ENCODE measurements at places on chromosomes 11 and 22.

- DNase-seq, result no peak
These were observed 276.6 kb upstream of the CADM1 start for GRCh38 chr11:115780646-115781362.

GRCh38 chr11:88169471-88169870 is 5.8 kb downstream of the RAB38 start:
- DNase-seq, result no peak

GRCh38 chr11:64765291-64765850 is 5.6 kb upstream of the PYGM start:
- no peak for DNase-seq

DNA sequence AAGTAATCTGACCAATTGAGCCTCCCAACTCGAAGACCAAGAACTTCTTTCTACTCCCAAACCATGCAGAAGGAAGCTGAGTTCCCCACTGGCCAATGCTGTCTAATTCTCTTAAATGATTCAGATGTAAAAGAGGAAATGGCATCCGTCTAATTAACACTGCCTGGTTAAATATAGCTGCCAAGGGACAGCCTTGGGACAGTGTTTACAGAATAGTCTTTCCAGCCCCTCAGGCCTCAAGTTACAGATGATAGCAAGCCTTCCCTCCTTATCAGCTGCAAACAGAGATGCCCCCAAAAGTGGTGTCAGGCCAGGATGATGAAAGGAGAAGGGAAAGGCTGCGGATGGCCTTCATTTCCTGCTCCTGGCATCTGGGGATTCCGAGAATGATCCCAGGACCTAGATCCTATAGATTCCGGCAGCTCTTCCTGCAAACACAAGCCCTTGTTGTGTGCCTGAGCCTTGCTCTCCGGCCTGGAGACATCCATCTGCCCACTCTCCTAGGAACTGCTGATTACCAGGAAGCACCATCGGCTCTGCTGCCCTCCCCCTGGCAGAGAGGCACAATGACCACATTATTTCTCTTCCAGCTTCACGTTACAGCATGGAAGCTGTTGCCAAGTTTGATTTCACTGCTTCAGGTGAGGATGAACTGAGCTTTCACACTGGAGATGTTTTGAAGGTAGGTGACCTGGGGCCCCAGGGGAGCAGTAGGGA is 13.5 kb upstream of the TMA7B start:
- no peak for DNase-seq

DNA sequence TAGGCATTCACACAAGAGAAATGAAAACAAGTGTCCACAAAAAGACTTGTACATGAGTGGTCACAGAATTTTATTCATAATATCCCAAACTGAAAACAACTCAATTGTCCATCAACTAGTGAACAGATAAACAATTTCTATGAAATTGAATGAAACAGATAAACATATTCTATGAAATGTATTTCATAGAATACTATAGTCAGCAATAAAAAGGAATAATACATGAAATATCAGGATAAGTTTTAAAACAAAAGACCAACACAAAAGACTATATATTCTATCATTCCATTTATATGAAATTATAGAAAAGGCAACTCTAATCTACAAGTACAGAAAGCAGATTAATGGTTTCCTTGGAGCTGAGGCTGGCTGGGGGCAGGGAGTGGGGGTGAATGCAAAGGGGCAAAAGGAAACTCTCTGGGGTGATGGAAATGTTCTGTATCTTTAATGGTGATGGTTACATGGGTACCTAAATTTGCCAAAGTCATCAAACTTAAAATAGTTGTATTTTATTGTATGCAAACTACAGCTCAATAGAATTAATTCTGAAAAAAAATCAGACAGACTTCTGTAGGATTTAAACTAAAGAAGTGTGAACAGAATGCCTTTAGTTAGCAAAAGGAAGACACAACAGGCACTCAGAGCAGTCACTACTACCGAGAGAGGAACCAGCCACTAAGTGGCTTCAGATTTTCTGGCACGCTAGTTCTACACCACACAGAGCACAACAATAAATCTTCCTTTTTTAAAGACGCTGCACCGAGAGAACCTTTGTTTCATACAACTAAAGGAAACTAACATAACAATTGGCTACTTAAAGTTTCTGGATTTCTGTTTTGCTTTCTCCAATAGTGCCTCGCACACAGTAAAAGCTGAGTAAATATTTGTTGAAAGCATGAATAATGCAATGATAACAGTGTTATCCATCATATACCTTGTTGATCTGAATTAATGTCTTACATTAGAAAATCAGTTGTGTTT is 15.4 kb downstream of the CCDC34 start:
- DNase-seq, result no peak

- no peak for DNase-seq
These were observed 2.9 kb upstream of the RFPL1 start for GRCh38 chr22:29435236-29436136.

GRCh38 chr11:9596926-9597464 is 23.5 kb downstream of the WEE1 start:
- no peak for DNase-seq

- no peak for DNase-seq
These were observed 93.1 kb upstream of the FGF3 start for GRCh38 chr11:69912161-69912910.

- DNase-seq, result no peak
These were observed 10.3 kb downstream of the TRPM5 start for GRCh38 chr11:2434008-2434407.

- no peak for DNase-seq
These were observed 12.9 kb upstream of the EHD1 start for GRCh38 chr11:64891215-64891848.

DNA sequence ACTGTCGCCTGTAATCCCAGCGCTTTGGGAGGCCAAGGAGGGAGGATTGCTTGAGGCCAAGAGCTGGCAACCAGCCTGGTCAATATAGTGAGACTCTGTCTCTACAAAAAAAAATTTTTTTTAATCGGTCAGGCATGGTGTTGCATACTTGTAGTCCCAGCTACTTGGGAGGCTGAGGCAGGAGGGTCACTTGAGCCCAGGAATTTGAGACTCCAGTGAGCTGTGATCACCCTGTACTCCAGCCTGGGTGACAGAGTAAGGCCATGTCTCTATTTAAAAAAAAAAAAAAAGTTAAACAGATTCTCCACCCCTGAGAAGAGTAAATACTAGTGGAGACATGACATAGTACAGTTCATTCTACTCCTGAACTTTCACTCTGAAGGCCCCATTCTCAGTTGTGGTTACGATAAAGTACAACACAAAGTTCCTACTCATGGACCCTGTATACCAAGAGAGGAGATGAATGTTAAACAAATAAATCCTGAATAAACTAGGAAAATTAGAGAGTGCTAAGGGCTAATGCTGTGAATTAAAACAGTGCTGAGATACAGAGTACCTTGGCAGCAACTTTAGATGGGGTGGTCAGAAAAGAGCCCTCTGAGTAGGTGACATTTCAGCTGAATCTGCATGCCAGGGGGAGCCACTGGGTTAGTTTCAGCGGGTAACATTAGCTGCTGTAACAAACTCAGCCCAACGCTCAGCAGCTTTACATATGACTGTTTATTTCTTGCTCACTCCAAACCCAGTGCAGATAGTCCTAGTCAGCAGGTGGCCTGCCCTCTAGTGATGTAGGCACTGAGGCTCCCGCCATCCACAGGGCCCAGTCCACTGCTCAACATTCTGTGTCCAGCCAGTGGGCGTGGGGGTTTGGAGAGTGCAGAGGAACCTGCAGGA is 75.1 kb downstream of the DBX1 start:
- no peak for DNase-seq

GRCh38 chr11:23947883-23948282 is 549.0 kb upstream of the LUZP2 start:
- DNase-seq, result no peak

- peak; percentile 58 for DNase-seq
These were observed at the start of gene SGSM1 for GRCh38 chr22:24805790-24806662. TSS of gene SGSM1 (plus strand) at chr22:24806211. CDS start at chr22:24806326, 115 bp downstream.

DNA sequence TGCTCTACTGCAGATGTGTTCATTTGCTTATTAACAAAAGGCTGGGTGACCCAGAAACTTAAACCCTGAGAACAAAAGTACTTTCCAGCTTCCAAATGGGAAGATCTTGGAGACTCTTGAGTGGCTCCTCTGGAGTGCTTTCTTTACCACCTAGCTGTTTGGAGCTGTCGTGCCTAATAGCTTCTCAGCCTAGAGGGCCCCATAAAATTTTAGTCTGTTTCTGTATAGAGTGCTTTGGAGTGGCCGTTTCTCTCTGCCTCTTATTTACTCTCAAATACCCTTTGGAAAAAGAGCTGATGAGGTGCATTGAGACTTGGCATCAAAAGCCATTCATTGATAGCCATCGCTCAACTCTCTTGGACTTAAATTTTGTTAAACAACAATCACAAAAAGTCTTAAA is 50.7 kb downstream of the ZNRF3 start:
- no peak for DNase-seq

DNA sequence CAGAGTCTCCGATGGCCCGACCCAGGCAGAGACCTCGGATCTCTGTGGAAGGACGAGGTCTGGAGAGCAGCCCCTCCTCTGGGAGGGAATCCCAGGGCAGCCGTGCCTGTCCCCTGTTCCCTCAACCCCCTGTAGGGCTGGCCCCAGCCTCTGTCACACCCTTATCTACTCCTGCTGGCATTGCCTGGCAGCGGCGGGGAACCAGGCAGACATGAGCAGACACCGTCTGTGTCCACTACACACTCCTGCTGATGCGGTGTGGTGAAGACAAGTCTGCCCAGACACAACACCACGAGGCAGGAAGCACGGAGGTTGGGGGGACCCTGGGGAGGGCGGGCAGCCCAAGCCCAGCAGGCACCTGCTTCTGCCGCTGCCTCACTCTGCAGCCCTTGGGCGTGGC is 52.5 kb upstream of the A4GALT start:
- no peak for DNase-seq

DNA sequence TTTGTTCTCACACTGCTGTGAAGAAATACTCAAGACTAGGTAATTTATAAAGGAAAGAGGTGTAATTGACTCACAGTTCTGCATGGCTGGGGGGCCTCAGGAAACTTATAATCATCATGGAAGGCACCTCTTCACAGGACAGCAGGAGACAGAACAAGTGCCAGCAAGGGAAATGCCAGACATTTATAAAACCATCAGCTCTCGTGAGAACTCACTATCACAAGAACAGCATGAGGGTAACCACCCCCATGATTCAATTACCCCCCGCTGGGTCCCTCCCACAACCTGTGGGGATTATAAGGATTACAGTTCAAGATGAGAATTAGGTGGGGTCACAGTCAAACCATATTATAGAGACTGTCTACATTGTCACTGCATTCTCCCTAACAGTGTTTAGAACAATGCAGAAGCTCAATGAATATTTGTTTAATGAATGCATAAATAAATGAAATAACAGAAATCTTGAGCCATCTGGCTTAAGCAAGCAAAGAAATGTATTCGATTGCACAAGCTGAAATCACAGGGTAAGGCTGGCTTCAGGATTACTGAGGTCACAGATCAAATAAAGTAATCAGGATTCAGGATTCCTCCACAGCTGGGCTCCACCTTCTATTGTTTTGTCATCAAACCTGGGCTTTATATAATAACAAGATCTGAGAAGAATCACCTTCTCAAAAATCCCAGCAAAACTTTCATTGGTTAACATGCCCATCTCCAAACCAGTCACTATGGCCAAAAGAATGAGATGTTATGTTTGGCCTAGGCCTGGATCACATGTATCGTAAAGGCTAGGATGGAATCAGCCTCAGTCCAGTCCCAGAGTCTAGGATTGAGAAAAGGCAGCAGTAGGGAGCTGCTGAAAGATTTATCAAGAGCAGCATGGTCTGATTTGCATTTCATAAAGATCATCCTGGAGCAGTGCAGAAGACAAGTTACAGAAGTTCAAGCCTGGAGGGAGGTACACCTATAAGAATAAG is 137.8 kb upstream of the UBASH3B start:
- DNase-seq, result no peak

GRCh38 chr22:50053861-50054260 is 4.2 kb downstream of the TTLL8 start:
- no peak for DNase-seq

DNA sequence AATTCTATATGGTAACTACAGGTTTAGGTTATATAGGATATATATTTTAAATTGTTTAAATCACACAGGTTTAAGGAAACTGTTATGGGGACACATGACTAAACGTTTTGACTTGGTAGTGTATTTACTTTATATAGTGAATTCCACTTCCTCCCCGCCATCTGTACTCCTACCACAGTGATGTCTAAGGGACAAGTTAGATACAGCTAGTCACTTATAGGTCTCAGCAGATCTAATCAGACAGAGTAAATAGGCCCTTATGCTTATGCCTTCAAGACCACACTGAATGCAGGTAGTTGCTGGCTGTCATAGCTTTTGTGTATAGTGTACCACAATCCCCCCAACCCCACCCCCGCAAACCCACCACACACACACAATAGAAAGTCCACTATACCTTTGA is 8.2 kb downstream of the SESN3 start:
- no peak for DNase-seq

GRCh38 chr11:14499178-14499559 is 442 bp downstream of the COPB1 start:
- DNase-seq, result peak; percentile 19

DNA sequence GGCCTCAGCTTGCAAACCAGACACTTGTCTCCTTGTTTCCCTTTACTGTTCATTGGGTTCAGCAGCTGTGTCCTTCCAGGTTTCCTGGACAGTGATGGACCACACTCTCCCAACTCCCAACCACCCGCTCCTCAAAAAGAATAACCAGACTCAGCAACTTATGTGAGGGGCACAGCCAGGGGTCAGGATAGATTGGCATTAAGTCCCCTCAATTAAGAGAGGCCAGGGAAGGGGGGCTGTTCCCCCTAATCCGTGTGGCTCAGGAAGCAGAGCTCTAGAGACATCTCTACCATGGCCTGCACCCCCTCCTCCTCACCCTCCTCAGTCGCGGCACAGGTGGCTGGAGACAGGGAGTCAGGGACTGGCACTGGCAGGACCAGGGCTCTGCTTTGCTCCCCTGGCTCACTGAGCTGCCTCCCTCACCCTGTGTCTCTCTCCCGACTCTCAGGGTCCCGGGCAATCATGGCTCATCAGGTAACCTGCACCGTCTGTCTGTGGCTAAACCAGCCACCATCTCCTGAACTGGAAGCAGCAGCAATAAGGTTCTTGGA is 111.7 kb downstream of the ZNF280B start:
- no peak for DNase-seq

- DNase-seq, result no peak
These were observed 9.7 kb upstream of the APOL4 start for GRCh38 chr22:36211237-36211861.

GRCh38 chr11:91086028-91086427 is 863.2 kb upstream of the CHORDC1 start:
- DNase-seq, result no peak

GRCh38 chr22:44116755-44117684 is 63.7 kb upstream of the PARVG start:
- DNase-seq, result no peak

- DNase-seq, result no peak
These were observed 13.4 kb downstream of the NEAT1 start for GRCh38 chr11:65435981-65436411.
